NCI-H2107 (cell line): ENCODE measurements at places on chromosomes 12 and 14.

DNA sequence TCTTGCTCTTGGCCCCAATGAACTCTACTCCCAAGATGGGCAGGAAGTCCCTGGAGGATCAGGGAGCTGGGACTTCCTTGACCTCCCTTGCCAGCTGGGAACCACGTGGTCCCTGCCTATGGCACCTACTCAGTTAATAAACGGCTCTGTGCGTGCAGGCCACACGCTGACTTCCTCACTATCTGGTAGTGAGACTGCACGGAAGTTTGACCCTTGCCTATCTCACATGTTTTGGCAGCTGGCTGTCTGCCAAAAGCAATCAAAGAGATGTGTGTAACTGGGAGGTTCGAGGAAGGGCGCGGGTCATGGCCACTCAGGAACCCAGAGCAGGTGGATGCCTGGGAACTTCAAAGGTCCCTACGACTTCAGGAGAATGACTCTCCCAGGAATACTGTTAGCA is 57.9 kb downstream of the RFLNA start:
- no peak for DNase-seq

- DNase-seq, result no peak
Observed at GRCh38 chr12:117986705-117987469, 18.1 kb upstream of the KSR2 start.

DNA sequence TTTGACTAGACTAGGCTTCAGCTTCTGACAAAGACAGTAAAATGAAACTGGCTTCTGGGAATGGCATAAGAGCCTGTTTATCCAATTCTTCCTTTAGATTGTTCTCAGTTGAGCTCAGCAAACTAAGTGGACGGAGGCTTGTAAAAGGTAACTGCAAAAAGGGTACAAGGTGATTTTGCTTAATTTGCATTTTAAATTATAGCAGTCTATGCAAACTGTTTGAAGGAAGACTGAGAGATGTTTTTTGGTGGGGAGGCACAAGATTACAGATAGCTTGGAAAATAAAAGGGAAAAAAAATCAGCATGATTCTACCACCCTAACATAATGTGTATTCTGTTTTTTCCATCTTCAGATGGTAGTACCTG is 5.0 kb downstream of the SUSD6 start:
- DNase-seq, result no peak

DNA sequence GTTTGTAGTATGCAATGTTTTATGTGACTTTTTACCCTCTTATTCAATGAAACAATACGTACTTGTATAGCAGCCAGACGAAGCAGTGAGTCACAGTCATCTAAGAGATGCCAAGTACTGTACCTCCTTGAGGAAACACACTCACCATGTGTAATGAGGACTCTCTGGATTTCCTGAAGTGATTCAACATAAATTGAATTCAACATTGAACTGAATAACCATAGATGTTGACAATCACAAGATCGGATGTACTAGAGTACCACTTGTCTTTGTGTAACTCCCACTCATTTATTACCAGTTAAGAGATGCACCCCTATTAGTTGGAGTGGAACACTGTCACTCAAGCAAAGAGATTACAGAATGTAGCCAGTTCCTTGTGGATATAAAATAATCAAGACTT is 175.2 kb upstream of the HMGA2 start:
- no peak for DNase-seq

DNA sequence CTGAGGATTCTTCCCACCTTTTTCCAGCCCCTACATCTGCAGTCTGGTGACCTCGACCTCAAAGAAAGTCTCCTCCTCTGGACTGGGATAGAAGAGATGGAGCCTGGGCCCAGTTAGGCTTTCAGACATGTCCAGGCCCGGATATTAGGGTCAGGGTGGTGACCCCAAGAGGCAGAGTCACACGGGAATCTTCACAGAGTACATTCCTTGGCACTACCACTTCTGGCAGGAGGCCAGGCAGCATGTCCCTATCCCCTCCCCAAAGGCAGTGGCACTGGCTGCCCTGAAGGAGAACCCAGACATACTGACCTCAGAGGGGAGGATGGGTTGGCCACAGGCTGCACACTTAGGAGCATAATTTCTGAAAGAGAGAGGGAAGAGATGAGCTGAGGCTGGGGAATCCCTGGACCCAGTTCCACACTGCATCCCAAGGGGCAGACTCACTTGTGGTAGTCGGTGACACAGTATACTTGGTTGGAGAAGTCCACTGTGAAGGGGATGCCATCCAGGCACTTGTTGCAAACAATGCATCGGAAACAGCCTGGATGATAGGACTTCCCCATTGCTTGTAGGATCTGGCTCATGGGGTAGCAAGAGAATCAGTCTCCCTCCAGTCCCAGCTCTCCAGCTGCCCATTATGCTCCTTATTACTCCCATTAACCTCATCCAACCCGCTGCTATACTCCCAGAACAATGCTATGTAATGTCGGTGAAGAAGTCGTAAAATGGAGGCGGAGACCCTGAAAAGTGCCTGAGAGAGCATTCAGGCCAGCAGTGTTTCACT is 7.6 kb downstream of the AJUBA start:
- DNase-seq, result no peak

GRCh38 chr12:108676707-108677106 is 43.0 kb upstream of the SELPLG start:
- DNase-seq, result no peak

DNA sequence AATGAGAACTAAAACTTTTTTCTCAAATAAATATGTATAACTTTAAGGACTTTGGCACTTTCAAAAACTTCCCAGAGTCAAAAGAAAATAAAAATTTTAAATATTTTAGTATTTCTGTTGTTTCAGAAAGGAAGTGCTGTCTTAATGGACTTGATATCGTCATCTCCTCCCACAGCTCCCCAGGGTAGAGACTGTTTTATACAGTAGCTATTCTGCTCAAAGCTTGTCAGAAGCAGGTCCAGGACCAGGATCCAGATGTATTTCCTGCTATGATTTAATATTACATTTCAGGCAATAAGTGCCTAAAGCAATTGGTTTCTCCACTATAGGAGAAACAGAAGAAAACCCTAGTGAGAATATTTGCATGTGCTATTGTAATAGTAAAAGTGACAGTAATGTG is 218.5 kb upstream of the G2E3 start:
- DNase-seq, result no peak

DNA sequence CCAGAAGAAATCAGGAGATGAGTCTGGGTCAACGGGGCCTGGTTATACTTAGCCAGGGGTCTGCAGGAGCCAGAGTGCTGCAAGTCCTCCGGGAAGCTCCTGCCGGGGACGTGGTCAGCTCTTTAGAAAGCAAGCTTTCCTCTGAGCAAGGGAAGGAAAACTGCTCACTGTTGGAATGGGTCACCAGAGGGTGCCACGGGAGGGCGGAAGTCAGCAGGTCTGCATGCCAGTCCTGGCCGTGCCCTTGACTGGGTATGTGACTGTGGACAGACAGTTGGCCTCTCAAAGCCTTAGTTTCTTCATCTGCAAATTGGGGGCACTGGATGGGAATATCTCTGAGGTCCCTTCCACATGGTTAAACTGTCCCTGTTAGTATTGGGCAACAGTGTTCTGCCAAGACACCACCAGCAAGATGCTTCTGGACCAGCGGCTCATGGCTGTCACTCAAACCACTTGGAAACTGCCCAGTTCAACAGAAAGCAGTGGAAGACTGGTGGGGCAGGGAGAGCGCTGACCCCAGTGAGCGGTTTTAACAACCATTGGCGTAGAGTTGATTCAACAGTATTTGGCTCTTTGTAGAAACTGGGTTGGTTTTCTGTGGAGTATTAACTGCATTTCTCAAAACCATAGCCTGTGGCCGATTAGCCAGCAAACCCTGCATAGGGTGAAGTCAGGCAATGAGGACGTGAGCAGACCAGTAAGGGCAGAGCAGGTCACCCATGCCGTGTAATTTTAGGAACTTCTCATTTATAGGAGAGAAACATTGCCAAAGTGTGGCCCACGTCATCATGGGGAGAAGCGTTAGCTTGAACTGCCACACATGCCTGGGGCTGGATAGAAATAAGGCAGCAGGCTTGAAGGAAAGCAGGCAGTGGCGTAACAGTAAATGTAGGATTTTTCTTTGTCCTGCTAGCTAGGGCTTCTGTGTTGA is 163.9 kb upstream of the PRMT8 start:
- no peak for DNase-seq

DNA sequence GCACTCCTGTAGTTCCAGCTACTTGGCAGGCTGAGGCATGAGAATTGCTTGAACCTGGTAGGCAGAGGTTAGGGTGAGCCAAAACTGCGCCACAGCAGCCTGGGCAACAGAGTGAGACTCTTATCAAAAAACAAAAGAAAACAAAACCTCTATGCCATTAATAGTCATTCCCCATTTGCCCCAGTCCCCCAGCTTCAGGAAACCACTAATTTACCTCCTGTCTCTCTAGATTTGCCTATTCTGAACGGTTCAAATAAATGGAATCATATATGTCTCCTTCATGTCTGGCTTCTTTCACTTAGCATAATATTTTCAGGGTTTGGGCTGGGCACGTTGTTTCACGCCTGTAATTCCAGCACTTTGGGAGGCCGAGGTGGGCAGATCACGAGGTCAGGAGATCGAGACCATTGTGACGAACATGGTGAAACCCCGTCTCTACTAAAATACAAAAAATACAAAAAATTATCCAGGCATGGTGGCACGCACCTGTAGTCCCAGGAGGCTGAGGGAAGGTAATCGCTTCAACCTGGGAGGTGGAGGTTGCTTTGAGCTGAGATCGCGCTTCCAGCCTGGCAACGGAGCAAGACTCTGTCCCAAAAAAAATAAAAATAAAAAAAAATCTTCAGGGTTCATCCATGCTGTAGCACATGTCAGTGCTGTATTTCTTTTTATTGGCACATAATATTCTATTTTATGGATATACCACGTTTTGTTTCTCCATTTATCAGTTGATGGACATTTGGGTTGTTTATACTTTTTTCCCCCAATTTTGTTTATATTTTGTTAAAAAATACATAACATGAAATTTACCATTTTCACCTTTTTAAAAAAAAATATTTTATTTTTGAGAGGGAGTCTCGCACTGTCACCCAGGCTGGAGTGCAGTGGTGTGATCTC is 31.9 kb downstream of the KNTC1 start:
- no peak for DNase-seq

DNA sequence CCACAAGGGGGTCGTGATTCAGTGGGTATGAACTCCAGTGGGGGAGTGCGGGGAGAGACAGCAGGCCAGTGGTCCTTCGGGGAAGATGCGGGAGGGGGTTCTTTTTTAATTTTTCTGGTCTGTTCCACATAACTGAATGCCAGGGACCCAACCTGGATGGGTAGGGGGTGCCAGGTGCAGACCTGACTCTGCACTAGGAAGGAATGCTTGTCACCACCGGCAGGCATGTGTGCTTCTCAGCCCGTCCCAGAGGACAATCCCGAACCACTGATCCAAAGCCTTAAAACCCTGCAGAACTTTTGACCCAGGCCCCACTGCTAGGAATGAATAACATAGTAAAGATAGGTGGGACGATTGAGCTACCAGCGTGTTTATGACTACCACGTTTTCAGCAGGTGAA is 72.0 kb downstream of the DIO3 start:
- DNase-seq, result no peak

DNA sequence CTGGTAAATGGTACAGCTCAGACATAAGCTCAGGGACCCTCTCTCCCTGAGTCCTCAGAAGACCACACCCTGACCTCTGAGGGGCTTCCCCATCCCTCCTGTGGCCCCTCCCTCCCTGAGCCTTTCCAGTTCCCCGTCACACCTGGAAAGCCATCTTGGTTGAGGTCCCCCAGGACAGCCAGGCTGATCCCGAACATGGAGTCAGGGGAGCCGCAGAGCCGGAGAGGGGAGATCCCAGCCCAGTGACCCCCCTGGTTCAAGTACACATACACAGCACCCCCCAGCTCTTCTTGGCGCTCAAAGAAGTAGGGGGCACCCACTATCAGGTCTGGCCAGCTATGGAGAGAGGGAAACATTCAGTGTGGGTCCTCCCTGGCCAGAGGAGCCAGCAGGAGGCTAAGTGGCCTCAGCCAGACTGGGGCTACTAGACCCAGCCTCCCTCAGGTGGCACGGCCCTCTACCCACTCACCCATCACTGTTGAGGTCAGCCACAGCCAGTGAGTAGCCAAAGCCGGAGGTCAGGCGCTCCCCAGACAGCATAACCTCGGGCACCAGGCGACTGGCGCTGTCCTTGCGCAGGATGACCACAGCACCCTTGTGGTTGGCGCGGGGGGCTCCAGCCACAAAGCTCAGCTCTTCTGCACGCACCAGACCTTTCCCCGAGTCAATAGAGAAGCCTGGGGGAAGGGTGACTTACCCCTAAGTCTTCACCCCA is 9.3 kb downstream of the ITGA7 start:
- DNase-seq, result no peak

GRCh38 chr14:25120261-25120660 is 70.3 kb upstream of the STXBP6 start:
- DNase-seq, result no peak

DNA sequence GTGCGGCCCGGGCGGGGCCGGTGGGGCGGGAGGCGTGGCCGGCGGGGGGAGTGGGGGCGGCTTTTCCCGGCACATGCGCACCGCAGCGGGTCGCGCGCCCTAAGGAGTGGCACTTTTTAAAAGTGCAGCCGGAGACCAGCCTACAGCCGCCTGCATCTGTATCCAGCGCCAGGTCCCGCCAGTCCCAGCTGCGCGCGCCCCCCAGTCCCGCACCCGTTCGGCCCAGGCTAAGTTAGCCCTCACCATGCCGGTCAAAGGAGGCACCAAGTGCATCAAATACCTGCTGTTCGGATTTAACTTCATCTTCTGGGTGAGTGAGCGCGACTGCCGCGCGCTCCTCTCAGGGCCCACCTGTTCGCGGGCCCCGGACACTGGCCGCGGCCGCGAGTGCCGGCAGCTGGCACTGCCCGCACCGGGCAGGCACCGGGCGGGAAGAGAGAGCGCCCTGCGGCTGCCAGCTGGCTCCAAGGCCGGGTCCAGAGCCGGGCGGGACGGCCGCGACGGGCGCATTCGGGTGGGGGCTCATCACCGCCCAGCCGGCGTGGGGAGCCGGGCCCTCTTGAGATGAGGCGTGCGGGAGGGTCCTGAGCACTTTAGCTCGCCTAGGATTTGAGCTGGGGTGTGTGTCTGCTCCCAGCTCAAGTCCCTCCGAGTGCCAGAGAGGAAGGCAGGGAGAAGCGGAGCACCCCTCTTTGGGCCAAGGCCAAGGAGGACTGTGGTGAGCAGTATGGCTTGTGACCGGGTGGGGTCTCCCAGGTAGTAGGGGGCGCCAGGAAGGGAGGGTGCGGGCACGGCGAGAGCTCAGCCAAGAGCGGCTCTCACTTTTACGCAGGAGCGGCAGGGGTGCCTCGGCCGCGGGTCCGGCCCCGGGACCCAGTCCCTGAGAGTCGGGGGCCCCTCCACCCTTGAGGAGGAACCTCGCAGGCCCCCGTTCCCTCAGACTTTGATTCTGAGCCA is at the start of gene CD9:
TSS of gene CD9 (plus strand) at position 145 of the 957 bp plus-strand sequence. CDS start at position 245, 100 bp downstream.
- no peak for DNase-seq

GRCh38 chr14:50303744-50304471 is 8.1 kb downstream of the L2HGDH start:
- DNase-seq, result no peak

GRCh38 chr12:6476489-6476888 is 6.0 kb upstream of the VAMP1 start:
- no peak for DNase-seq

- no peak for DNase-seq
Observed at GRCh38 chr12:79885911-79886490, 48.9 kb downstream of the PPP1R12A start.

- no peak for DNase-seq
Observed at GRCh38 chr14:53951627-53952303, 4.9 kb downstream of the BMP4 start.

- DNase-seq, result peak; percentile 30
Observed at GRCh38 chr12:119444462-119445044, 110.0 kb downstream of the CCDC60 start.

- peak; percentile 95 for DNase-seq
Observed at GRCh38 chr12:128969480-128970055, 116.3 kb downstream of the GLT1D1 start.

GRCh38 chr14:36784541-36784940 is 122.9 kb downstream of the PAX9 start:
- DNase-seq, result no peak

- no peak for DNase-seq
Observed at GRCh38 chr12:93777254-93777653, 100.1 kb downstream of the CRADD start.
